CD4-positive, alpha-beta T cell treated with Interleukin-4 for 1 hour (primary cell): ENCODE measurements at places on chromosomes 13 and 19.

DNA sequence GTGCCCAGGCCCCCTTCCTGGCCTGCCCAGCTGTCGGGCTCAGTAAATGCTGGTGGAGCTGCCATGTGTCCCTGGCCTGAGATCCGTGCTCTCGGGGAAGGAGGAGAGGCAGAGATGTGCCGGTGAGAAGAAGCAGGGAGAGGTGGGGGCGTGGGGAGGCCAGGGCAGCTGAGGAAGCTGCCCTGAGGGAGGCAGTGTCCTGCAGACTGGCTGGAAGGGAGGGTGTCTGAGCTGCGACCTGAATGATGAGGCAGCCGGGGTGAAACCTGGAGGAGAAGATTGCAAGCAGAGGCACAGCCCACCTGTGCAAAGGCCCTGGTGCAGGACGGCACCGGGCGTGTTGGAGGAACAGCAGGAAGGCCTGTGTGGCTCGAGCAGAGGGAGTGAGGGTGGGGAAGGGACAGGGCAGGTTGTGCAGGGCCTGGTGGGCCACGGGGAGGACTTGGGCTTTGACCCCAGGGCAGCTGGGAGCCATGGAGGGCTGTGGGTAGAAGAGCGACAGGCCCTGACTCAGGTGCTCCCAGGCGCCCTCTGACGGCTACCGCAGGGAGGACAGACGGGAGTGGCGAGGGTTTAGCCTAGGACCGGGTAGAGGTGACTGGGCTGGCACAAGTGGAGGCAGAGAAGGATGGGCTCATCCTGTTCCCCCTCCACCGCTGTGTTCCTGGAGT is 14.0 kb upstream of the CELF5 start:
- DNase-seq, result peak; percentile 63

GRCh38 chr13:34166406-34166805 is 348.5 kb downstream of the RFC3 start:
- no peak for DNase-seq

DNA sequence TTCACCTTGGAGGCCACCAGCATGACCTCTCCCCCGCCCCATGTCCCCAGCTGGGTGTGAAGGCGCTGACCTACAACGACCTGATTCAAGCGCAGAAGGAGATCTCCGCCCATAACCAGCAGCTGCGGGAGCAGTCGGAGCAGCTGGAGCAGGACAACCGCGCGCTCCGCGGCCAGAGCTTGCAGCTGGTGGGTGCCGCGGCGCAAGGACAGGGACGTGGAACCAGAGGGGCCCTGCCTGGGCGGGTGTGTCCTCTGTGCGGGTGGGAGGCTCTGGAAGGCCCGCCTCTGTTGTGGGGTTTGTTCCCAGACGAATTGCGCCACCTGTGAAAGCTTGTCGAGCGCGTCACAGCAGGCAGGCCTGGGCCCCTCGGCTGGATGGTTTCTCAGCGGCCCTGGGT is 22.3 kb downstream of the PLEKHJ1 start:
- DNase-seq, result no peak

- DNase-seq, result peak; percentile 80
These were observed 107.5 kb downstream of the KLF12 start for GRCh38 chr13:74026753-74027152.

DNA sequence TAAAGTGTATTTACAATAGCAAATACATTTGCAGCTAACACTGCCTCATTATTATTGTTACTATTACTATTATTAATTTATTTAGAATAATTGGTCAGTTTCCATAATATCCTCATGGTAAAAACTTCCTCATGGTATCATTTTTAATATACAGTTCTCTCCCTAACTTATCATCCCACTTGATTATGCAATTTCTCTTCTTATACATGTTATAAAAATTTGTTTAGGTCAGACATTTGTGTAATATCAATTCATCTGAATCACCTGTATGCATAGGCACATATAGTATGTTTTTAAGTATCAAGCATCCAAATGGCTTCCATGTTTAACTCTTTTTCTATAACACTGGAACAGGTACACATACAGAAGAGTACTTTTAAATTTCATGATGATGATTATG is 210.8 kb upstream of the STARD13 start:
- no peak for DNase-seq

- DNase-seq, result peak; percentile 49
These were observed 21.0 kb downstream of the TNFSF9 start for GRCh38 chr19:6551607-6552450.

DNA sequence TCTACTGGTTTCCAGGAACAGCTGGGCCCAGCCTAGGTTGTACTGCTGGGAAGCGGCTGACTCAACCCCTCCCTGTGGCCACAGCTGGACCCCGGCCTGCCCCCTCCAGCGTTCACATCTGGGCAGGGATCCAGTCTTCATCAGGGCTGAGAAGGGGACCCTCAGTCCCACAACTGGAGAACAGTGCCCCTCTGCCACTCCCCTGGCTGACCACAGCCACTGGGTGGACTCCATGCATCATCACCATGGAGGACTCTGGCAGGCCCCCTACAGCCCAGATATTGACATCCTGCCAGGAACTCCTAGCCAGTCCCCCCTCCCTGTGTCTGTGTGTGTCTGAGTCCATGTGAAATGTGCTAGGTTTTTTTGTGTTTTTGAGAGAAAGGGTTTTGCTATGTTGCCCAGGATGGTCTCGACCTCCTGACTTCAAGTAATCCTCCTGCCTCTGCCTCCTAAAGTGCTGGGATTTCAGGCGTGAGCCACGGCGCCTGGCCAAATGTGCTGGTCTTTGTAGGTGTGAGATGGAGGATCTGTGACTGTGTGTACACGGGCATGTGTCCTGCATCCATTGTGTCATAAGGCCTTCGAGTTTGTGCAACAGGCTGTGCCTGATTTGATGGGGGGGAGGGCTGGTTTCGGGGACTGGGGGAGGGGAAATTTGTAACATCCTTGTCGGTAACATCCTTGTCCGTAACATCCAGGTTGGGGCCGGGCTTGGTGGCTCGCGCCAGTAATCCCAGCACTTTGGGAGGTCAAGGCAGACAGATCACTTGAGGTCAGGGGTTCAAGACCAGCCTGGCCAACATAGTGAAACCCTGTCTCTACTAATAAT is 4.0 kb upstream of the HOOK2 start:
- no peak for DNase-seq

- no peak for DNase-seq
These were observed 78.9 kb downstream of the RXFP2 start for GRCh38 chr13:31818236-31818635.

DNA sequence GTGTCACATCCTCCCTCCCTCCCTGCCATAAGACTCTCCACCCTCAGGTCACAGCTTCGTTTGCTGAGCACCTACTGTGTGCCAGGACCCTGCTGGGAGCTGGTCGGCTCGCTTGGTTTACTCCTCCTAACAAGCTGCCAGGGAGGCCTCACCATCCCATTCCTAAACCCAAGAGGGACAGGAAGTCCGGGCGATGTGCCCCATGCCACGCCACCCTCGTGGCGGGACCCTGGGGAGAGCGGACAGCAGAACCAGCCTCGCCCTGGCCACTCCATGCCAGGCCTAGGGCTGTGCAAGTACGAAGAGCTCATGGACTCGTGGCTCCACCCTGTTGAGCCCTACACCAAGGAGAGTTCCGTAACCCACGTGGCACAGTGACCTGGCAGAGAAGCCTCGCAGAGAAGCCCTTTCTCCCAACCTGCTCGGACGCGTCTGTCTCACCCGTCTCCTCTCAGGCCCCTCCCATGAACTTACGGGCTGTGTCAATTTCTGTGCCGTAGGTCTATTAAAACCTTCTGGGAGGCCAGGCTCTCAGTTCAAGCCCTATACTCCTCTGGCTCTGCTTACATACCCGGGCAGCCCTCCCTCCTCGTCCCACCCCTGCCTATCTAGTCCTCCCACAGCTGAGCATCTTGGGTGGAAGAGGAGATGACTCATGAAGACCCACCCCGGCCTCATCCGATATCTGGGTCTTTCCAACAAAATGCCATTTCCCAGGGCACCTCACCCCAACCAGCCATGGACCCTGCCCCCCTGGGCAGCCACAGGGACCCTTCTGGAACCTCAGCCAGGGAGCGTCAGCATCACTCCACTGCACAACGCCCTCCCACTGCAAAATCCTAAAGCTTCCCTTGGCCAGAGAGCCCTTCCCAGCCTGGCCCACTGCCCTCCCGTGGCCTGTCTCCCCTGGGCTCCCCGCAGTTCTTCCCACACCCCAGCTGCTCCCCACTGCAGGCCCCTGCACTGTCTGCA is 2.6 kb downstream of the UBXN6 start:
- DNase-seq, result no peak

DNA sequence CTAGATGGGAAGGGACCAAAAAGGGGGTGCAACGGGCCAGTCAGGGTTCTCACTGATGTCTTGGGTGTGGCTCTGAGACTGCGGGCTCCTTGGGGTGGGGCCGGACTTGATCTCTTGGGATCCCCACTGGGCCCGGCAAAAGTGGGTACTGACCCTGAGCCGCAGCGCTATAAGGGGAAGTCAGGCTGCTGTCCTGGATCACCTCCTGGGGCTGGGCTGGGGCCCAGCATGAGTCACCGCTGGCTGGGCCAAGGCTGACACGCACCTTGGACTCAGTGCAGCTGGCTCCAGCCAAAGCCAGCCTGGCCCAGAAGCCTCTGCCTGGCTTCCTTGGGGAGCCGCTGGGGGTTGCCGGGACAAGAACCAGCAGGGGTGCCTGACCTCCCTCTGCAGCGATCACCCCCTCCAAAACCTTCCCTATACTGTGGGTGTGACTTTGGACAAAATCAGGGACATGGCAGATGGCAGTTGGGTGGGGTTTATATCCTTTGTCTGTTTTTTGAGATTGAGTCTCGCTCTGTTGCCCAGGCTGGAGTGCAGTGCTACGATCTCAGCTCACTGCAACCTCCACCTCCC is 617 bp upstream of the IQCN start:
- peak; percentile 71 for DNase-seq

- no peak for DNase-seq
These were observed 266.2 kb downstream of the MAB21L1 start for GRCh38 chr13:35210261-35210660.

- DNase-seq, result no peak
These were observed 667 bp upstream of the MBNL2 start for GRCh38 chr13:97221466-97221865.
